ENCODE measurements at places on chromosomes 2 and 18.

GRCh38 chr2:268323-268722 lies 3.6 kb downstream of the ACP1 start:
- no peak for DNase-seq

- no peak for DNase-seq
Measured at GRCh38 chr2:40244251-40244650, 207.6 kb downstream of the SLC8A1 start.

GRCh38 chr2:236748801-236749200 lies 179.2 kb downstream of the ACKR3 start:
- no peak for DNase-seq

DNA sequence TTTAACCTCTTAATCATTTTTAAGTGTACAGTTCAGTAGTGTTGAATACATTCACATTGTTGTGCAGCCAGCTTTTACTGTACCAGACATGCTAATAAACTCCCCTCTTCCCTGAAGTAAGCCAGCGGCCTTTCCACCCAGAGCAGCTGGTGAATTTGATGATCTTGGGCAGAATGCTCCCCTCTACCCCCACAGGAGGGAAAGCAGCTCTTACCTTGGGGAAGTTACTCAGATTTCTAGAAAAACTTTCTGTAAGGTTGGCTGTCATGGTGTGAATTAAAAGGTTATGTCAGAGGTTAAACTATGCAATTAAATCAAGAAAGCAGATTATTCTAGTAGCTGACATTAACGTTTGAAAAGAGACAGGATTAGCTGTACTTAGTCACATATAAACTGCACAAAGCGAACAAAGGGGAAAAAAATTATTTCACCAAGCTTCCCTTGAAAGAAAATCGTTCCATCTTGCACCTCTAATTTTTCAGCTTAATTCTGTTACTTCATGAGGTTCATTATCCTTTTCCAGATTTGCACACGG lies 398.5 kb upstream of the NRP2 start:
- DNase-seq, result no peak

DNA sequence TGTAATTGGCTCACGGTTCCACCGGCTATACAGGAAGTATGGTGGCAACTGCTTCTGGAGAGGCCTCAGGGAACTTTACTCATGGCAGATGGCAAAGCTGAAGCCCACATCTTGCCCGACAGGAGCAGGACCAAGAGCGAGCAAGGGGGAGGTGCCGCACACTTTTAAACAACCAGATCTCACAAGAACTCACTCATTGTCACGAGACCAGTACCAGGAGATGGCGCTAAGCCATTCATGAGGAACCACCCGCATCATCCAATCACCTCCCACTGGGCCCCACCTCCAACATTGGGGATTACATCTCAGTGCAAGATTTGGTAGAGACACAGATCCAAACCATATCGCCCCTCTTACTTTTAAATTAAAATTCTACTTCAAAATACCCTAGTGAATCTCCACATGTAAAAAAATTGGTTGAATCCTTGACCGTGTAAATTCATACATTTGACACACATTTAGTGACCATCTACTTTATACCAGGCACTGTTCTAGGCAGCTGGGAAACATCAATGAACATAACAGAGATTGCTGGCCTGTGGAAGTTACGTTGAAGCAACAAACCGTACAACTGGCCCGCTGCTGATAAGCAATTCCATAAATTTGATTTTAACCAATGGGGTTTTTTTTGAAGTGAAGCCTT lies 87.6 kb downstream of the ALPK2 start:
- DNase-seq, result peak; percentile 8

GRCh38 chr2:161135951-161136593 lies 24.2 kb upstream of the TANK start:
- no peak for DNase-seq

GRCh38 chr2:207823865-207824264 lies 54.2 kb upstream of the FZD5 start:
- DNase-seq, result no peak

DNA sequence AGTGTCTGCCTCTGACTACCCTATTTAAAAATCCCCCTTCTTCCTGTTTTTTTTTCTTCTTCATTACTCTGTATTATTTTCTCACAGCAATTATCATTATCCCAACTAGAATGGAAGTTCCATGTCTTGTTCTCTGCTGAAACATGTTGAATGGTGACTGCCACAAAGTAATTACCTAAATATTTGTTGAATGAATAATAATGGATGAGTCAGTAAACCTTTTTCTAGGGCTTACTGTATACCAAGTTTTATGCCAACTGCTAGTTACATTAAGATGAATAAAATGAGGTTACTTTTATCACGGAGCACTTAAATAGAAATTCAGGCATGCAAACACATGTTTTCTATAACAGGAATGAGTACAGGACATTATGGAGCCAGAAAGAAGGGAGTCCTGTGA lies 490.6 kb downstream of the THSD7B start:
- DNase-seq, result no peak

DNA sequence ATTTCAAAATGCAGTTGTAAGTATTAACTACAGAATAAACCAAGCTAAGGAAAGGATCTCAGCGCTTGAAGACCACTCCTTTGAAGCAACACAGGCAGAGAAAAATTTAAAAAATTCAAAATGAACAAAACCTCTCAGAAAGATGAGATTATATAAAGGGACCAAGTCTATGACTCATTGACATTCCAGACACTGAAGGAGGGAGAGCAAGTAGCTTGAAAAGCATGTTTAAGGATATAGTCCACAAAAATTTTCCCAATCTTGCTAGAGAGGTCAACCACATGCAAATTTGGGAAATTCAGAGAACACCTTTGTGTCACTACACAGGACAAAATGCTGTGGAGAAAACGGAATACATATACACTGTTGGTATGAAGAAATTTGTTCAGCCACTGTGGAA lies 112.6 kb upstream of the MC4R start:
- no peak for DNase-seq

DNA sequence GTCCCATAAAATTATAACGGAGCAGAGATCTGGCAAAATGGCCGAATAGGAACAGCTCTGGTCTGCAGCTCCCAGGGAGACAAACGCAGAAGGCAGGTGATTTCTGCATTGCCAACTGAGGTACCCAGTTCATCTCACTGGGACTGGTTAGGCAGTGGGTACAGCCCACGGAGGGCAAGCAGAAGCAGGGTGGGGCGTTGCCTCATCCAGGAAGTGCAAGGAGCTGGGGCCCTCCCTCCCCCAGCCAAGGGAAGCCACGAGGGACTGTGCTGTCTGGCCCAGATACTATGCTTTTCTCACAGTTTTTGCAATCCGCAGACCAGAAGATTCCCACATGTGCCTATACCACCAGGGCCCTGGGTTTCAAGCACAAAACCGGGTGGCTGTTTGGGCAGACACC lies 22.8 kb downstream of the ICA1L start:
- no peak for DNase-seq

DNA sequence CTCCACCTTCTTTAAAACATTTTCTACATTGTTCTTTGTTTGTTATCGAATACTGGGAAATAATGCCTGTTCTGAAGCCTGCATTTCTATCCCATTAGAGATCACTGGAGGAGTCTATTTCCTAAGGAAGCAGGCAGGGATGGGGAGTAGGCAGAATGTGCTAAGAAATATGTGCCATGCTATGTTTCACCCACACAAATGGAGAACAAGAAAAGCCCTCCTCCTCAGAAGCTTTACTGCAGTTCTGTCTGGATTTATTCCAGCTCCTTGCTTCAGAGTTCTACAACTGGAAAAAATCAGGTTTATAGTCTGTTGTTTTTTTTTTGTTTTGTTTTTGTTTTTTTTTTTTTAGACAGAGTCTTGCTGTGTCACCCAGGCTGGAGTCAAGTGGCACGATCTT lies 825.1 kb downstream of the SLC4A3 start:
- no peak for DNase-seq

GRCh38 chr2:70708376-70709199 lies 59.4 kb downstream of the ADD2 start:
- no peak for DNase-seq

- no peak for DNase-seq
Measured at GRCh38 chr2:152384992-152385391, 50.0 kb downstream of the FMNL2 start.

GRCh38 chr2:144524118-144525009 lies 4.4 kb upstream of the ZEB2 start:
- DNase-seq, result no peak

- no peak for DNase-seq
Measured at GRCh38 chr2:172234716-172235691, 132.3 kb upstream of the DLX2 start.

DNA sequence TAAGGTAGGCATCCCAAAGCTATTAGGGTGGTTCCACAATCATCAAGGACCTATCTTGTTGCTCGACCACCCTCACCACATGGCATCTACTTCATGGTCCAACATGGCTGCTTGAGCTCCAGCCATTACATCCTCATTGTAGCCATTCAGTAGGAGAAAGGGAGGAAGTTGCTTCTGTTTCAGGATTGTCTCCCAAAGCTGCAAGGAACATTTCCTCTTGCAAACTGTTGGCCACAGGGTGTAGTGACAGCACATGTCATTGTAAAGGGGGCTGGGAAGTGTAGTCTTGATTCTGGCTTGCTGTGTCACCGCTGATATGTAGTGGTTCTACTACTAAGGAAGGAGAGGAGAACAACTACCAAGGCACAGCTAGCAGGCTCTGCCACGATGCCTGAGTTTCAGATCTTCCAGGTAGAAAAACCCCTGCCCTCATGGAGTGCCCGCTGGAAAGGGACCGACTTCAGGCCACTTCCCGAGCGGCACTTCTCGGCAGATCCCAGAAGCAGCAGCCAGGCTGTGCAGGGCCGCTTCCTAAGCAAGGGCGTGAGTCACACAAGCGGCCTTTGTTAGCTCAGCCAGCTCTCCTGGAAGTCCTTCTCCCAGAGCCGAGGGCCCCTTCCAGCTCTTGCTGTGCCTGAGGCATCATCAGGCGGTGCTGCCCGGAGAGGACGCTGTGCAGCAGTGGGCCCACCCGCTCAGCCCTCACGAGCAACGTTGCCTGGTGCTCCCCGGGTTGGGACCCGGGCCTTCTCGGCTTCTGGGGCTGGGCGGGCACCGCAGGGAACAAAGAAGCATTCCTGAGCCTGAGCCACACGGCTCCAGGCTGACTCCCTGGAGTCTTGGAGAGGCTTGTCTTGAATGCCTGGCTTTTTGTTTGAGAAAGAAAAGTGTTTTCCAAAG lies 58.2 kb downstream of the HS6ST1 start:
- peak; percentile 72 for DNase-seq

- peak; percentile 82 for DNase-seq
Measured at GRCh38 chr2:235746257-235746934, 252.6 kb downstream of the AGAP1 start.

DNA sequence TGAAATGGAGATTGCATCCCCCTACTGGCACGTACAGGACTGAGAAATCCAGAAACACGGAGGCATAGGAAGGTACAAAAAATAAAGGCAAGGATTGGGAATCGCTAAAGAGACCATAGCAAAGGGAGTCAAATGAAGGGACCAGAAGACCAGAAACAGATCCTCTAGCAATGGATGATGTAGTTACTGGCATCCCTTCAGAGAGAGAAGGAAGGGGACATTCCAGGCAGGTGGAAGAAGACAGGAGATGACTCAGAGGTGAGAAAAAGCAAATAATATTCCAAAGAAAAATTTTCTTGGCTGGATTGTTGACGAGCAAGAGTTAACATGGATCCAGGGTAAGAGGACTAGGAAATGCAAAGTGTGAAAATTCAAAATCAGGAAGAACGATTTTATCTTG lies 78.4 kb upstream of the FZD7 start:
- DNase-seq, result no peak

- no peak for DNase-seq
Measured at GRCh38 chr18:38961880-38962279, 1396.3 kb upstream of the CELF4 start.

DNA sequence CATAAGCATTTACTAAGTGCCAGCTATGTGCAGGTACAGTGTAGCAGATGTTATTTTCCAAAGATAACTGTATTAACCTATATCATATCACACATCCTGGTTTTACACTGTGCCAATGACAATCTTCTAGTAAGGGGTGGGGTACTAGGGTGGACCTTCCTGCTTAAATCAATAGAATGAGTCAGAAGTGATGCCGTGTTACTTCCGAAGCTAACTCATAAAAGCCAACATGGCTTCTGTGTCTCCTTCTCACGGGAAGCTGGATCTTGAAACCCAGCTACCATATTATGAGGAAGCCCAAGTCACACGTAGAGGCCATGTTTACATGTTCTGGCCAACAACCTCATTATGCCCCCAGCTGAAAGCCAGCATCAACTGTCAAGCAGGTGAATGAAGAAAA lies 59.1 kb downstream of the MRPL33 start:
- DNase-seq, result no peak

DNA sequence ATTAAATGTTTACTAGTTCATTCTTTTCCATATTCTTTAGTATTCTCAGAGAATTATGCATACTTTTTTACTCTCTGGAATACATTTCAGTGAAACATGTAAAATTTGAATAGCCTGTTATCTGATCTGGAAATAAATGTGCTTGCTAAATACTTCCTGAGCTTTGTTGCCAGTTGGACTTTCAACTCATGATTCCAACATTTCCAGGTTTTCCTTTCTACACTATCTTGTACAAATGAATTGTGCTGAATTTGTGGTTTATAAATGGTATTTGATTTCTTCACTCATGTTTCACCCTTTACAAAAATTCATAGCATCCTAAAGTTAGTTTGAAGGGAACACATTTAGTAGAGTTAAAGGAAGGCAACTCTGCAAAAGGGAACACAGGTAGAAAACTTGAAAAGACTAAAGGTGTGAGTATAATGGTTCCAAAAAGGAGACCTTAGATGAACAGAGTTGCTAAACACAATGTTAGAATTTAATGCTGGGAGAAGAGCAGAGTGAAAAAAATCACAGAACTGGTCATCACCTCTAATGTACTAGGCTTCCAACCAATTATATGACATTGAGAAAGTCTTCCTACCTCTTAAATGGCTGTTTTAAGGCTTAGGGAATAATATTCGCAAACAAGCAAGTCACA lies 28.6 kb downstream of the SYT4 start:
- no peak for DNase-seq

DNA sequence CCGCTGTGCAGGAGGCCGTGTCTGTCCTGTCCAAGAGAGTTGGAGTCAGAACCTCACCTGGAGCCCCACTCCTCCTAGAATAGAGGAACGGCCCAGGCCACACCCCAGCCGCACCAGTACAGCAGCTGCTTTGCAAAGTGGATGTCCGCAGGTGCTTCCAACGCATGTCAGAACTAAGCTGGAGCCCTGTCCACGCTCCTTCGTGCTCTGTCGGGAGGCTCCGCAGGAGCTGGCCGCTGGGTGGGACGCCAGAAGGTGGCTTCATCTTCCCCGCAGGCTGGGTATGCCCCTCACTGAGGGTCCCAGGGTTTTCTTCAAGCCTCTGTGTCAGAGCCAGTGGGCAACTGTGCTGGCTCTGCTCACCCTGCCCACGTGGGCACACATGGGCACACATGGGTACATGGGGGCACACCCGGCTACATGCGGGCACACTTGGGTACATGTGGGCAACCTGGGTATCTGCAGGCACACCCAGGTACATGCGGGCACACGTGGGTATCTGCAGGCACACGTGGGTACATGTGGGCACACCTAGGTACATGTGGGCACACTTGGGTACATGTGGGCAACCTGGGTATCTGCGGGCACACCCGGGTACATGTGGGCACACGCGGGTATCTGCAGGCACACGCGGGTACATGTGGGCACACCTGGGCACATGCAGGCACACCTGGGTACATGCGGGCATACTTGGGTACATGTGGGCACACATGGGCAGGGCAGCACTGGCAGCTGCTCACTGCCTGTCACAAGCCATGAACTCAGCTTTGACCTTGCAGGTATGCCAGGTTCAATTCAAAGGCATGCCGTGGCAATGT lies 67.1 kb upstream of the CTDP1 start:
- no peak for DNase-seq

All from fibroblast of the conjunctiva (primary cell).